ENCODE measurements at places on chromosomes 6 and 20.

GRCh38 chr6:151054306-151054705 is 185.5 kb upstream of the AKAP12 start:
- DNase-seq = no peak

GRCh38 chr6:162973151-162973872 is 245.5 kb downstream of the PACRG start:
- DNase-seq = no peak

- no peak for DNase-seq
Observed at GRCh38 chr20:7195704-7196103, 428.2 kb downstream of the BMP2 start.

DNA sequence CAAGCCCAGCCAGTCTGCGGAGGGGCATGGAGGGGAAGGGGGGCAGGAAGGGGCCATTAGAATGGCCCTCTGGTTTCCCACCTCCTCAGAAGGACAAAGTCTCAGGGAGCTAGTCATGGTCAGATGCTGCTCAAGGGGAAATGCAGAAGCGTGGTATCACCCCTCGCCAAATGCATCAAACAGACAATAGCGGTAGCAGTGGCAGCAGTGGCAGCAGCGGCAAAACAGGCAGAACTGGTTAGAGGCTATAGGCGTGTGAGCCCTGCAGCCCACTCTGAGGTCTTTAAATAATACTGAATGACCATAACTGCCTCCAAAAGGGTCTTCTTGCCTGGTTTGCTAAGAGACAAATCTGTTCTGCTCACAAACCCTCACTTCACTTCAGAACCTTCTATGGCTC is 186.7 kb downstream of the TFAP2C start:
- DNase-seq = no peak

GRCh38 chr20:39270837-39271604 is 308.9 kb downstream of the DHX35 start:
- no peak for DNase-seq

- no peak for DNase-seq
Observed at GRCh38 chr20:45872626-45873025, 8.4 kb upstream of the ZSWIM1 start.

DNA sequence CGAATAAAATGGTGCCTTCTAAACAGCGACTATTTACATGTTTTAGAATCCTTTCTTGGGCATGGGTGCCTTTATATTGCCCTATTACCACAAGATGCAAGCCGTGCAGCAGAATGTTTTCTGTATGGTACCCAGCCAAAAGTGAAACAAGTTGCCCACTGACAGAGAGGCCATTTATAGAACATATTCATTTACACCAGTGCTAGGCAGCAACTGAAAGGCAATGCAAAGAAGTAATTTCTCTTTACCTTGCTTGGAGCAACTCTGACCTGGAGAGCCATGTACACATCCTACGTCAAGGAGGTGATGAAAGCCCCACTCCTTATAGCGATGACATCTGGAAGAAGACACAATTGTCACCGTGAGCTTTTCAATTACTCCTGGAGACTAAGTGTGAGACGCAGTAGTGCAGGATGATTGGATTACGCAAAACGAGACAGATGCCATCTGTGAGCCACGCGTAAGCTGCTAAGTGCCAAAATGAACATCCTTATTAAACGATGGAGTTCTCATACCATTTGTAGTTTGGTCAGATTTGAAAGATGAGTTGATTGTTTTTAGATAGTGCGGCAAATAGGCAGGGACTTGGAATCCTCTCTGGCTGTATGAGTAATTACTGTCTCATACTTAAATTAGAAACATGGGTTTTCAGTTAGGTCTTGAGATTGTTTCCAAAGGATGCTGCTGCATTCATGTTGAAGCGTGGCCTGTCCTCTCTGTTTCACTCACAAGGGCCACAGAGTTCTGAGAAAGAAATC is at the start of gene TMEM244:
Gene TMEM244, minus strand, starts transcription at position 408 of the 758 bp plus-strand sequence. Its CDS starts 127 bp downstream, at position 281.
- DNase-seq = no peak
